GM10248 (cell line): ENCODE measurements at places on chromosomes 5 and 9.

- peak; percentile 32 for DNase-seq
These were observed at the start of gene ANKDD1B for GRCh38 chr5:75611311-75612225. TSS of gene ANKDD1B (plus strand) at chr5:75611453. CDS start at chr5:75611635, 182 bp downstream.

DNA sequence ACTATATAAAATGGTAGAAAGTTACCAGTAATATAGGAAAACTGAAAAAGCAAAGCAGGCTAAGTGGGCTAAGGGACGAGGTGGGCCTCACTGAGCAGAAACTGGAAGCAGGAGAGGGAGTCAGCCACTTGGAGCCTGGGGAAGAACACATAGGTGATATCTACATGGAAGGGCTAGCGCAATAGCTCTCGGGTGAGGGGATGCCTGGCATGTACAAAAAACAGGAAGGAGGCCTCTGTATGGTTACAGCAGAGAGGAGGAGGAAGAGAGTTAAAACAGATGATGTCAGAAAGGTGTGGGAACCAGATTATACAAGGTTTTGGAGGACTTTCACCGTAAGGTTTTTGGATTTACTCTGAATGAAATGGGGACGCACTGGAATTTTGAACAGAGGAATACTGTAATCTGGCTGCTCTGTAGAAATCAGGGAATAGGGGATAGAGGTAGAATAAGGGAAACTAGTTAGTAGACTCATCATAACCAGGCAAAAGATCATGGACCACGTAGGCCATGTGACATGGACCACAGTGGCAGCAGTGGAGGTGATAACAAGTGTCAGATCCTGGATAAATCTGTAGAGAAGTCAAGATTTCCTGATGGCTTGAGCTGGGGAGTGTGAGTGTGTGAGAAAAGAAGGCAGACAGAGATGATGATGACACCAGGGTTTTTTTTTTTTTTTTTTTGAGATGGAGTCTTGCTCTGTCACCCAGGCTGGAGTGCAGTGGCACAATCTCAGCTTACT is 52.5 kb downstream of the FNBP1 start:
- DNase-seq: no peak

DNA sequence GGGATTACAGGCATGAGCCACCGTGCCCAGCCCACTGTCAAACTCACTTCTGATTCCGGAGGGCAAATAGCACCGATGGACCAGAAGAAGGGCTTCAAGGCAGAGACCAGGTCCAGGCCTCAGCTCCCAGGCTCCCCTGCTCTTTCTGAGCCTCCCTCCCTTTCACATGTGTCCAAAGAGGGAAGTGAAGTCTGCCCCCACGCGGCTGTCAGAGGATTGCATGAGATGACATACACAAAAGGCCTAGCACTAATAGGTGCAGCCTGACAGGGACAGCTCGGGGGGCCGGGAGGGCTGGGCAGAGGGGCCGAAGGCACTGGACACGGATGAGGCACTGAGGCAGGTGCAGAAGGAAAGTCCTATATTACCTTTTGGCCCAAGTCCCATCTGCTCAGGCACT is 16.1 kb downstream of the FBP1 start:
- DNase-seq: peak; percentile 72

DNA sequence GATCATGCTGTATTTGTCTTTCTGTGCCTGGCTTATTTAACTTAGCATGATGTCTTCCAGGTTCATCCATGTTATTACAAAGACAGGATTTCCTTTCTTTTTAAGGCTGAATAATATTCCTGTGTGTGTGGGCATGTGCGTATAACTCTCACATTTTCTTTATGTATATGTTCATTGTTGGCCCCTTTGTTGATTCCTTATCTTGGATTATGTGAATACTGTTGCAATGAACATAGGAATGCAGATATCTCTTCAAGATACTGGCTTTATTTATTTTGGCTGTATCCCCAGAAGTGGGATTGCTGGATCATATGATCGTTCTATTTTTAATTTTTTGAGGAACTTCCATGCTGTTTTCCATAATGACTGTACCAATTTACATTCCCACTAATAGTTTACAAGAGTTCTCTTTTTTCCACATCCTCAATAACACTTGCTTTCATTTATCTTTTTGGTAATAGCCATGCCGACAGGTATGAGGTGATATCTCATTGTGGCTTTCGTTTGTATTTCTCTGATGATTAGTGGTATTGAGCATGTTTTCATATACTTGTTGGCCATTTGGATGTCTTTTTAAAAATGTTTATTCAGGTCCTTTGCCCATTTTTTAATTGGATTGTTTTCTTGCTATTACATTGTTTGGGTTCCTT is 38.0 kb downstream of the CREBRF start:
- no peak for DNase-seq
